ENCODE measurements at places on chromosomes 6 and 20.

DNA sequence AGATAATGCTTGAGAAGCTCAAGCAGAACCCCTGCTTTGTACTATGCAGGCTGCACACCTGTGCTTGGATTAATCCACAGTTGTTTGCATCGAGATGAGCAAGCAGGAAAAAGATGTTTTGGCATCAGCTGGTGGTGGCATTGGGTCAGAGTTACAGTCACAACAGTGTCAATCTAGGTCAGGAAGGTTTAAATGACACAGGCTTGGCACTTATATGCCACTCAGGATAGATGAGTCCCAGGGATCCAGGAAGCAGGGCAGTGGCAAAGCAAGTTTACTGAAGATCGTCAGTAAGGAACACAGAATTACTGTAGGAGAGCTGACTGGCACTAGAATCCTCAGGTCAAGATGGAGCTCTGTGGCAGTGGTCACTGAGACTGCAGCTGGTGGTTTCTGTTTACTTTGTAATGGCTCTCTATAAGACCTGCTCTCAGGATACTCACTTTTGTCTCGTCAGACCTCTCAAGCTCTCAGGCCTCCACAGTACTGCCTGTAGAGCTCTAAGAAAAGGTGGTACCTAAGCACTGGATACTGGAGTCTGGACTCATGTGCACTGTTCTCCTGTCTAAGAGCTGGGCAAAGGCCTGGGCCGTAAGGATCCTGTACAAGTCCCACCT, 110.1 kb upstream of the HS3ST5 start:
- H3K4me1 ChIP-seq, result no peaks in the 10 kb centered on the region
- DNase-seq, result no peak
- H3K36me3 ChIP-seq, result no peaks in the 10 kb centered on the region
- peaks cover 4% of the 10 kb centered on the region for H3K27me3 ChIP-seq
- H3K4me3 ChIP-seq, result no peak overlapping the region
- H3K27ac ChIP-seq, result no peak overlapping the region

- H3K4me1 ChIP-seq, result peaks cover 14% of the 10 kb centered on the region
- H3K36me3 ChIP-seq, result no peaks in the 10 kb centered on the region
- H3K4me3 ChIP-seq, result no peak overlapping the region
- no peak for DNase-seq
- H3K27ac ChIP-seq, result no peak overlapping the region
- H3K27me3 ChIP-seq, result no peaks in the 10 kb centered on the region
Observed at GRCh38 chr20:45344168-45344860, 3.9 kb downstream of the SDC4 start.

GRCh38 chr6:167302074-167302473, 11.0 kb downstream of the UNC93A start:
- peaks cover 58% of the 10 kb centered on the region for H3K27me3 ChIP-seq
- no peak overlapping the region for H3K4me3 ChIP-seq
- no peak overlapping the region for H3K27ac ChIP-seq
- H3K36me3 ChIP-seq, result peaks cover 5% of the 10 kb centered on the region
- DNase-seq, result no peak

DNA sequence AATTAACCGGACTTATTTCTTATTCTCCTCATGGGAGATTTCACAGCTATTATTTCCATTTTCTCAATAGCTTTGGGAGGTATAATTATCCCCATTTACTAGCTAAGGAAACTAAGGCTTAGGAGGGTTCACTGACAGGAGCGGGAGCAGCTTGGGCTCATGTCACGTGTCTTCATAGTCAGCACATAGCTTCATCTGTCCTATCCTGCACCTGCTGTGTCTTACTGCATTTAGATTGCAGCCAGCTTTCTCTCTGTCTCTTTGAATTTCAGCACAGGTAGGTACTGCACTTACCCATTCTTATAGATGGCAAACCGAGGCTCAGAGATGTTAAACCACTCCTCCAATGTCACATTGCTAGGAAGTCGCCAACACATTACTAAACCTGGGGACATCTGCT, 839.9 kb downstream of the MAFB start:
- H3K27me3 ChIP-seq, result no peaks in the 10 kb centered on the region
- no peak overlapping the region for H3K27ac ChIP-seq
- no peak for DNase-seq
- no peaks in the 10 kb centered on the region for H3K4me1 ChIP-seq
- H3K4me3 ChIP-seq, result no peak overlapping the region
- no peaks in the 10 kb centered on the region for H3K36me3 ChIP-seq

GRCh38 chr20:53922901-53923314, 147.5 kb downstream of the BCAS1 start:
- no peaks in the 10 kb centered on the region for H3K27me3 ChIP-seq
- no peak overlapping the region for H3K27ac ChIP-seq
- no peak for DNase-seq
- no peak overlapping the region for H3K4me3 ChIP-seq
- H3K36me3 ChIP-seq, result peaks cover 2% of the 10 kb centered on the region

DNA sequence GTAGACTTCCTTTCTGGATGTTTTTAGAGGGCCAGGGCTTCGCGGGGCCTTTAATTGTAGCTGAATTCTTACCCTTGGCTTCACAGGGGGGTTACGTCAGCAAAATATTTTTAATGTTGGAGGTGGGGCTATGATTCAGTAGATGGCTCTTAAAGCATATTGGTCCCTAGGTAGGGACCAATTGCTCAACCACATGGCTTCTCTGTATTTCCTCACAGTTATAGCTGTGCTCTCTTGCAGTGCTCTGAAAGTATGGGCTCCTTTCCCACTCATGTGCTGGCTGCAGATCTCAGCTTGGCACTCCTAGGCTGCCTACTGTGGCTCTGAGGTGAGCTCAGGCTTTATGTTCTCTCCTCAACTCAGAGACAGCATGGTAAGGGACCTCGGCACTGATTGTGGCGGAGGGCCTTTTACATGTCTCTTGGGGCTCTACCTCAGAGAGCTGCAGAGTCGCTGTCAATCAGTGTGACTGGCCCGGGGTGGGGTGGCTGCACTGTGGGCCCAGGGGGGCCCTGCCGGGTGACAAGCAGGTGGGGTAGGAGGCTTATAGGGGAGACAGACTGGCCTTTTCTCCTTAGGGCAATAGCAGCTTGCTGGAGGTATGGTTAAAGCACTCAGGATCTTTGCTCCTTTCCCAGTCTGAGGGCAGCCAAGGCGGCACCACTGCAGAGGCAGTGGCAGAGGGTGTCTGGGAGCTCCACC, 318.0 kb downstream of the DOK5 start:
- H3K4me3 ChIP-seq, result no peak overlapping the region
- H3K4me1 ChIP-seq, result no peaks in the 10 kb centered on the region
- no peak overlapping the region for H3K27ac ChIP-seq

DNA sequence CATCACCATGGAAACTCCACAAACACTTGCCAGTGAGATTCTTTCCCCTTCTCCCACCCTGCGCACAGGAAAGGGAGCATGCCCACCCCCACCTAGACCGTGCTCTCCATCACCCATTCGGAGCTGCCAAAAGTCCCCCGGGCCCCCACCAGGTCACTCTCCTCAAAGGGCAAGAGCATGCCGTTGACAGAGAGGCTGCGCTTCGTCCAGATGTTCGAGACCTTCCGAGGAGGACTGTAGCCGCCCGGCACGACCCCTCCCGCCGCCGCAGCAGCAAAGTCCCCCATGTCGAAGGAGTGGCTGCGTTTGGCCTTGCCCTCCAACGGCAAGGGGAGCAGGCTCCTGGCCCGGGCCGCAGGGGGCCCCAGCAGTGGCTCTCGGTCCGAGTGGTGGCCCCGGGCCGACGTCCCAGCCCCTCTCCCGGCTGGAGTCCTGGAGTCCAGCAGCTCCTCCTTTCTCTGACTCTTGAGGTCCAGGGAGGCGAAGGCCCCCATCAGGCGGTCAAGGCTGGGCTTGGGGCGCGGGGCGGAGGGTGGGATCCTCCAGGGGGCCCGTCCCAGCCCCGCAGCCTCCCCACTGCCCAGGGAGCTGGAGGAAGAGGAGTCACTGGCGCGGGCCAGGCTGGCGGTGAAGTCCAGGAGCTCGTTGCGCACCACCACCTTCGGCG, 195.2 kb downstream of the LRFN2 start:
- DNase-seq, result no peak
- peaks cover 24% of the 10 kb centered on the region for H3K27me3 ChIP-seq
- H3K27ac ChIP-seq, result no peak overlapping the region
- peaks cover 7% of the 10 kb centered on the region for H3K4me1 ChIP-seq
- no peak overlapping the region for H3K4me3 ChIP-seq

DNA sequence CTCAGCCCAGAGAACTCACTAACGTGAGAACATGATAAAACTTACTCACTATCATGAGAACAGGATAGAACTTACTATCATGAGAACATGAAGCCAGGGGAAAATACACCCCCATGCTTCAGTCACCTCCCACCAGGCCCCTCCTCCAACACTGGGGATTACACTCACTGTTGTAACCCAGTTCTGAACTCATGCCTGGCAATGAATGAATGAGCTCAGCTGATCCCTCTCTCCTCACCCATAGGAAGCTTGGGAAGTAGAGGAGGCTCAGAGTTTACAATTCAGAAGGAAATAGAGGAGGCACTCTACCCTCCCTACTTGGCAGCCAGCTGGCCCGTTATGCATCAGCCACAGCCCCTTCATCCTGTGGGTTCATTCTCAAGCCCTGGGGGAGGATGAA, 102.5 kb downstream of the EYA2 start:
- H3K36me3 ChIP-seq, result no peaks in the 10 kb centered on the region
- H3K27ac ChIP-seq, result no peak overlapping the region
- H3K4me1 ChIP-seq, result peaks cover 11% of the 10 kb centered on the region
- peaks cover 25% of the 10 kb centered on the region for H3K27me3 ChIP-seq
- no peak for DNase-seq
- no peak overlapping the region for H3K4me3 ChIP-seq

DNA sequence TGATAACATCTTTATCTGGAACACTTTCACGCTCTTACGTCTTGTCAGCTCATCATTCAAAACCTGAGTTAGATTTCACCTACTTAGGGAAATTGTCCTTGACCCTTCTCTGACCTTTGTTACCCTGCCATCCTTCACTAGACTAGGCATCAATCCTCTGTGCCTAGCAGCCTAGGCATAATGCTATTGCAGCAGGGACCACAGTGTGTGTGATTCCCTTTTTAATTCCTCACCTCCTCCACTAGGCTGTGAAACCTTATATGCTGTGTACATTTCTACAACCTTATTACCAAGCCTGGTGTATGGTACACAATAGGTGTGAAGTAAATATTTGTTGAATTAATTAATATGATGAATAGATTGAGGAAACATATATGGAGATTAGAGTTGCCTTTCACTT, 66.7 kb upstream of the DEFB112 start:
- H3K36me3 ChIP-seq, result no peaks in the 10 kb centered on the region
- H3K27me3 ChIP-seq, result no peaks in the 10 kb centered on the region
- no peaks in the 10 kb centered on the region for H3K4me1 ChIP-seq
- DNase-seq, result no peak
- H3K4me3 ChIP-seq, result no peak overlapping the region

GRCh38 chr6:22059126-22059525, 237.7 kb downstream of the PRL start:
- no peak overlapping the region for H3K27ac ChIP-seq
- no peaks in the 10 kb centered on the region for H3K36me3 ChIP-seq
- H3K27me3 ChIP-seq, result no peaks in the 10 kb centered on the region
- no peak for DNase-seq
- no peak overlapping the region for H3K4me3 ChIP-seq

DNA sequence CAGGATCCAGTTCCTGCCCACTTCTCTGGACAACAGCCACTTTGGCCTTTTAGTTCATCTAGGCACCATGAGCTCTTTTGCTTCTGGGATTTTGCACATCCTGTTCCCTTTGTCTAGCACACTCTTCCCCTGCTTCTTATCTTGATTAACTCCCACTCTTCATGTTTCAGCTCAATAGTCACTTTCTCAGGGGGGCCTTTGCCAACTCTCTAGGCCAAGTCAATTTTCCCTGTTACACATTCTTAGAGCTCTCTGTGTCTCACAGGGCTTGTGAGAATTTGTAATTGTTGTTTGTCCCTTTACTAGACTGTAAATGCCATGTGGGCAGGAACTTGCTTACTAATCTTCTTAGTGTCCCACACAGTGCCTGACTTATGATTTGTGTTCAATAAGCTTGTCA, 58.1 kb upstream of the EPB41L1 start:
- H3K4me1 ChIP-seq, result peaks cover 18% of the 10 kb centered on the region
- H3K4me3 ChIP-seq, result no peak overlapping the region
- no peak overlapping the region for H3K27ac ChIP-seq
- peaks cover 9% of the 10 kb centered on the region for H3K36me3 ChIP-seq
- H3K27me3 ChIP-seq, result peaks cover 22% of the 10 kb centered on the region

DNA sequence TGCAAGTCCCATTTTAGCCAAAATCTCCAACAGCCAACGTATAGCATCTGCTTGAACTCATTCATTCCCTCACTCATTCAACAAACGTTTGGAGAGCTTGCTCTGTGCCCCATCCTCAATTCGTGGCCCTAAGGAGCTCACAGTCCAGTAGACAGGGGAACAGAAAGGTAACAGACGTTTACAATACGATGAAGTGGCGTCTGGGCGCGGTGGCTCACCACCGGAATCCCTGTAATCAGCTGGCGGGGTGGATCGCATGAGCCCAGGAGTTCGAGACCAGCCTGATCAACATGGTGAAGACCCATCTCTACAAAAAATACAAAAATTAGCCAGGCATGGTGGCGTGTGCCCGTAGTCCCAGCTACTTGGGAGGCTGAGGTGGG, 790 bp upstream of the E2F1 start:
- no peaks in the 10 kb centered on the region for H3K36me3 ChIP-seq
- peak overlapping the region; percentile 85 for H3K4me3 ChIP-seq
- H3K27me3 ChIP-seq, result no peaks in the 10 kb centered on the region
- DNase-seq, result no peak
- H3K27ac ChIP-seq, result peak overlapping the region; percentile 67

DNA sequence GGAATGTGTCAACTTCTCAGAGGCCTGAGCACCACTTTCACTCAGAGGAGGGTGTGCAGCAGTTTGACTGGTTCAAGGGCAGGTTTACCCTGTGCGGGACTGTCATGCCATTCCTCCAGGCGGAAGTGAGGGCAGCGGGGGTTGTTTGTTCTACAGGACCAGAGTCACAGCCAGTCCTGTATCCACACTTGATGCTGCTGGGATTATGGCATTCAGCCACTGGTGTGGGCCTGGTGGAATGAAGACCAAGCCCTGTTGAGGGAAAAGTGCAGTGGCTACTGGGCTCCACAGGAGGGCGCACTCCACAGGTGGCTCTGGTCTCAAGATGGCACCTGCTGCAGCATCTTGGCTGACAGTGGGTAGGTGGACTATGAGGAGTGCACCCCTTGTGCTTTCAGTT, 14.8 kb downstream of the SEMG2 start:
- no peak overlapping the region for H3K27ac ChIP-seq
- H3K4me3 ChIP-seq, result no peak overlapping the region
- H3K36me3 ChIP-seq, result peaks cover 5% of the 10 kb centered on the region
- no peaks in the 10 kb centered on the region for H3K4me1 ChIP-seq
- no peak for DNase-seq

GRCh38 chr6:157823528-157824370, 703 bp downstream of the SNX9 start:
- H3K27me3 ChIP-seq, result no peaks in the 10 kb centered on the region
- peak overlapping the region; percentile 95 for H3K4me3 ChIP-seq
- H3K27ac ChIP-seq, result peak overlapping the region; percentile 97
- peak; percentile 59 for DNase-seq

GRCh38 chr20:40293740-40294139, 395.3 kb downstream of the MAFB start:
- no peaks in the 10 kb centered on the region for H3K4me1 ChIP-seq
- no peaks in the 10 kb centered on the region for H3K36me3 ChIP-seq
- no peak for DNase-seq
- H3K27ac ChIP-seq, result no peak overlapping the region
- H3K4me3 ChIP-seq, result no peak overlapping the region

- no peaks in the 10 kb centered on the region for H3K27me3 ChIP-seq
- H3K4me1 ChIP-seq, result peaks cover 49% of the 10 kb centered on the region
- H3K27ac ChIP-seq, result peak overlapping the region; percentile 27
- no peak for DNase-seq
- H3K4me3 ChIP-seq, result no peak overlapping the region
Observed at GRCh38 chr20:24987244-24987643, 5.3 kb downstream of the APMAP start.

Data from T-helper 17 cell (primary cell).